ENCODE measurements at places on chromosomes 3 and 15.

DNA sequence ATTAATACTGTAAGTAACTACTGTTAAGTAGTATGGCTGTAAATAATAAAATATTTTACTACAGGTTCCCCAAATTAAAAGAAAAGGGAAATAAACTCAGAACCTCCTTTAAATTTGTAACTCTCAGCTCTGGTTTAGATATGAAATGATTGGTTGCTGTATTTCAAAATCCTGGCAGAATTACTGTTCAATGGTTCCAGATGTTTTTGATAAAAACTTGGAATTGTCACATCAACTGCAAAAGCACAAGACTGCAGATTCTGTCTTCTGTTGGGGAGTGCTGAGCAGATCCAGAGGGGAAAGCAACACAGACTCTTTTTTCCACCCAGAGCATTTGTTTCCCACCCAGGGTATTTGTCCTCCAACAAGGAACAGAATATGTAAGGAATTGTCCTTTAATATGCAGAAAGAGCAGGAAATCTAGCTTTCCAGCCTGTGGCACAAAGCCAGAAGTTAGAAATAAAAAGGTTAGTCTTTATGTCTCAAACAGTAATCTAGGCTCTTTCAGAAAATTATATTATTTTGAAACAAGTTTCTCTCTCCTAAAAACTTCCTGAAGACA lies 178.1 kb downstream of the KLHL25 start:
- DNase-seq, result no peak

DNA sequence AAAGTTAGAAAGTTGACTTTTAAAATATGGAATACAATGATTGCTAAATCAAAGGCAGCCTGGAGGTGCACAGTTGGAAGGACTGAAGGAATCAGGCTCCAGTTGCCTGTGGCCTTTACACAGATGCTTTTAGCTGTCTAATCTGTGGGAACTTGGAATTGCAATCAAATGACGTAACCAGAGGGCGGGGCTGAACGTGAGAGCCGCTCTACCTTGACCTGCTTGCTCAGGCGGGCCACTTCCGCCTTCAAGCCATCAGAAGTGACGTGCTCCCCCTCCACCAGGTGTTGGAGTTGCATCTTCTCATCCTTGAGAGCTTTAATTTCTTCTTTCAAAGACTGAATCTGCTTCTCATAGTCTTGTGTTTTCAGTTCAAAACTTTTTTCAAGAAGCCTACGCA lies 37.7 kb upstream of the GNB5 start:
- DNase-seq, result no peak

DNA sequence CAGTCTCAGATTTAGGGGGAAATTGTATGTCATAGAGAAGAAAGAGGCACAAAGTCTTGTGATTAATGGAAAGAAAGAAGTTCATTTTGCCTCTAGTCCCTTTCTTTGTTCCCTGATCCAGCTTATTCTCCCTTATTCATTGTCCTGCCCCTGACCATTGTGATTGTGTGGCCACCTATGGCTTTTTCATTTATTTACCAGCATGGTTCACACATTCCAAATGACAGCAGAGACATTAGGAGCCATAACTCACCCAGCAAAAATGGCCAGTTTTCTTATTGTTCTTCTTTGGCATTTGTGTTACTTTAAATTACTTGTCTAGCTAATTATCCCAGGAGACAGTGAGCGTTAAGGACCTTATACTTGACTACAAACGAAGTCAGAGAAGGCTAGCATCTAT lies 36.3 kb upstream of the SGO1 start:
- DNase-seq, result no peak

GRCh38 chr15:41377978-41378377 lies 24.3 kb downstream of the NDUFAF1 start:
- DNase-seq, result no peak

DNA sequence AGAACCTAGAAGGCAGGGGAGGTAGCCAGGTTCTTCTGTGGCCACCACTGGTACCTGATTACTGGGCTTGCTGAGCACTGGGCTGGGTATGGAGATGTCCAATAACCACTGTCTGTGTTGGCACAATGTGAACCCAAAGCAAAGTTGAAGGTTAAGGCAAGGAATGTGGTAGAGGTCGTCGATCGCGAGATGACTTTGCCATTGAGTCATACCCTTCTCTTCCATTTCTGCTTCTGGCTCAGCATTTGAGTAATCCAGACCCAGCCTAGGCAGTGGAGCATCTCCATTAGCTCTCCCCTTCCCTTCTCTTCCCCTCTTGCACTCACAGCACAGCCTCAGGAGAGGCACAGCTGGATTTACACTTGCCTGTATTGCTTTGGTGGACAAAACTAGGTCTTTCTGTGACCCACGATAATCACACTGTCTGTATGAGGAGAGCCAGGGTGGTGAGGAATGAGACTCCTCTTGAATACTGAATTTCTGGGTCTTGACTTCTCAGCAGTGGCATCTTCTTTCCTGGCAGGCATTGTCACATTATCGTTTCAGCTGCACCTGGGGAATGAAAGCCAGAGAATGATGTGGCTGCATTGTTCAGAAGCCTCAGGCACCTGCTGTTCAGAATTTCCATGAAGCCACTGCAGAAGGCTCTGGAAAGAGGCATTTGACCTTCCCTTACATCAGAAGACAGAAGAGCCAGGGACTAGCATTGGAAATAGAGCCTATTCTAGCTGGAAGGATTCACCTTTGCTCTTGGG lies 272.6 kb downstream of the PDCD6IP start:
- DNase-seq, result no peak

DNA sequence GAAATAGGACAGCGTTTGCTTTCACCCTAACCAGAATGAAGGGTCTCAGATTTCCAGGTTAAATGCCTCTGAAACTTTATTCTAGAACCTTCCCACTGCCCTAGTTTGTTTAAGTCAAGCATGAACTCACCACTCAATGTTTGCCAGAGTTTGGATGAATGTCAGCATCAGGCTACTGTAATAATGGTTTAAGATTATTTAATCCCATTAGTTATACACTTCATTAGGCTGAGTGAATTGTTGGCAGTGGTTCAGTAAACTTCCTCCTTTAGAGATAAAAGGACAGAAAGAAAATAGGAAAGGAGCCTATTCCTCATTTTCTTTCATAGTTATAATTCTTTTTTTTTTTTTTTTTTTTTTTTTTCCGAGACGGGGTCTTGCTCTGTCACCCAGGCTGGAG lies 401.9 kb upstream of the TPRG1 start:
- no peak for DNase-seq

DNA sequence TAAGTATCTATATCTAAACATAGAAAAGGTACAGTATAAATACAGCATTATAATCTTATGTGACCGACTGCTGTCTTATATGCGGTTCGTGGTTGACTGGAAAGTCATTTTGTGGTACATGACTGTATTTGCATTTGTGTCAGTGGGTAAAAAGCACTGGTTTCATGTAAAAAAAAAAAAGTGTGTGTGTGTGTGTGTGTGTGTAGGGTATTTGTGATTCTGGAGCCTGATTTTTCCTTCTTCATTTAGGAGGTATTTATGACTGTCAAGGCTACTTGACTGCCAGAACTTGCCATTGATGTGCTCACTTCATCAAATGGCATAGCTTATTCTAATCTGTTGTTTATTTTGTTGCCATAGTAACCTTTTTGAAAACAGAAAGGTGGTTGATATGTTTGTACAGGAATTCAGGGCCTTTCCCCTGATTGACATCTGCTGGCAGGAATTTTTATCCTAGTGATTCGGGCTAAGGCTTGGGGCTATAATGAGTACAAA lies 63.2 kb downstream of the AKAP13 start:
- DNase-seq, result peak; percentile 33

- DNase-seq, result peak; percentile 76
Measured at GRCh38 chr3:44865272-44866035, 3.7 kb downstream of the TMEM42 start.

GRCh38 chr15:85120351-85121113 lies 138.9 kb downstream of the PDE8A start:
- no peak for DNase-seq

DNA sequence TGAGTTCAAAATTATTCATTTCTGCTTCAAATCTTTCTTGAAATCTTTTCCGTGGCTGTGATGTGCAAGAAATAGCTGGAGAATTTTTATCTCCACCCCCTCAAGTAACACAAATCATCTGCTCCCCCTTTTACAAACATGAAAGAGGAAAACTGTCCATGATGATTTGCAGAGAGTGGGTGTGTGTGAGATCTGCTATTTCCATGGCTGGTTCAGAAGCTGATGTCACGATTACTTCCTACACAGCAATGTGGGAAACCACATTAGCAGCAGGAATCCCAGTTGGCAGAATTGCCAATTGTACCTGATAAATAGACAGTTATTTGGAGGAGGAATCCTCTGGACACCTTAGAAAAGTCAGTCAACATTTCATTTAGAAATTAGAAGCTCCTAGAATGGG lies 75.2 kb upstream of the GRM7 start:
- no peak for DNase-seq

- no peak for DNase-seq
Measured at GRCh38 chr3:102144063-102144462, 290.8 kb upstream of the ZPLD1 start.

GRCh38 chr15:89364741-89365450 lies 30.3 kb upstream of the POLG start:
- no peak for DNase-seq

- DNase-seq, result no peak
Measured at GRCh38 chr15:62975515-62975914, 67.0 kb upstream of the TPM1 start.

GRCh38 chr3:52154135-52155094 lies at the start of gene POC1A:
Gene POC1A, minus strand, starts transcription at chr3:52154423. Its CDS starts 51 bp downstream, at chr3:52154372.
- peak; percentile 98 for DNase-seq

DNA sequence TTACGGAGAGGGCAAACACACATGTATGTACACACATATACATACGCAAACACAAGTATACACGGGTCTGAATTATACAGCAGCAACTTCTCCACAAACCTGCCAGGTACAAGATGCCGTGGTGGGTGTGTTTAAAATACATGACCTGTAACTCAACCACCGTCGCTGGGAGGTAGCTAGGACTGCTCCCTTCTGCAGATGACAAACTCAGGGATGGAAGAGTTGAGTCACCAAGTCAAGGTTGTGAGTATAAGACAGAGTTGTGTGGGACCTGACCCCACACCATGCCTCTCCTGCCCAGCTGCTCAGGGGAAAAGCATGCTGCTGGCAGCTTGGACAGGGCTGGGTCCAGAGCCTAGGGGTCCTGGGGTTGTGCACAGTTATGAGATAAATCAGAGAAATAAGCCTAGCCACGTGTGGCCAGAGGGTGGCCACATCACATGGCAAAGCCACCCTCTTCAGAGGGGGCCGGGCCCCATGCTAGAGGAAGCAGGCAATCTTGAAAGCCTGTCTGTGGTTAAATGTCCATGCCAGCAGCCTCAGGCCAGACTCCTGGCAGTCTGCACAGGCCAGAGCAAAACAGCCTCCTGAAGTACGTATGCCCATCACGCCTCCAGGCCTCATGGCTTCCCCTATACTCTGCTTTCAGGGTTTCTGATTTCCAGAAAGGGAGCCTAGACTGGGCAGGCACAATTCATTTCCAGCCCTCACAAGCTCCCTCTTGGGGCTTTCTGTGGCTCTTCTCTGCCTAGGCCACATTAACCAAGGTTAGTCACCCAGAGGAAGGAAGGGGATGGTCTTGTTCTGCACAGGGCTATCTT lies 107.7 kb upstream of the RPL32 start:
- DNase-seq, result peak; percentile 48

DNA sequence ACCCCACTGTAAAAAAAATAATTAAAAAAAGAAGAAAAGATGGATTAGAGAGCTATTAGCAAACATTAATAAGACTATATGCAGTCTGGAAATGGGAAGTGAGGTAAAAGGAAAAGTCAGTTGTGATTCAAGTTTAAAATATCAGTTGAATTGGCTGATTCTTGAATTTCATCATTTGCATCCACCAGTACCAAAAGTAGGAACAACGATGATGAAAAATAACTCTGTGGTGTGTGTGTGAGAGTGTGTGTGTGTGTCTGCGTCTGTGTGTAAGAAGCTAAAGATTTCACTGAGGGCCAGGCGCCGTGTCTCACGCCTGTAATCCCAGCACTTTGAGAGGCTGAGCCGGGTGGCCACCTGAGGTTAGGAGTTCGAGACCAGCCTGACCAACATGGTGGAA lies 56.0 kb upstream of the SLC4A7 start:
- no peak for DNase-seq

Measured in IMR-90 (cell line).